ENCODE measurements at places on chromosomes 2 and 18. TPM values are rescaled to one million over a fixed set of nuclear protein-coding genes. Genes with fewer than 3 reads are reported as not detected.

FSIP2 gene
- total RNA-seq, result 0.75 TPM

CEP76 gene
- 7.6 TPM for total RNA-seq

DNA sequence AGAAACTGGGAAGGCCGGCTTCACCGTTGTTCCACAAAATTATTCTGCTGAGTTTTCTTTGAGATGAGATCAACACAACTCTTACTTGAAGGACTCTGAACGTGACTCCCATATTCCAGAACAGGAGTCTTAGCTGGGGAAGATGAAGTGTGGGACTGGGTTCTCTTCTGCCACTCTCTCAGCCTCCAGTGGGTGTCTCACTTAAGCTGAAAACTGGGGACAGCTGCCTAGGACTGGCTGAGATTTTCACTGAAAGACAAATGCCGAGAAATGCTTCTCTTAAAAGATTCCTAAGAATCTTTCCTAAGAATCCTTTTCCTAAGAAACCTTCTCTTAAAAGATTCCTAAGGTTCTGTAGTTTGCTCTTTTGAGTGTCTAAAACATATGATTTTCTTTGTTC, 156.6 kb upstream of the LHCGR start:
- DNase-seq, result no peak

- no peak for DNase-seq
These were observed 30.6 kb upstream of the CD8A start for GRCh38 chr2:86821306-86821705.

DNA sequence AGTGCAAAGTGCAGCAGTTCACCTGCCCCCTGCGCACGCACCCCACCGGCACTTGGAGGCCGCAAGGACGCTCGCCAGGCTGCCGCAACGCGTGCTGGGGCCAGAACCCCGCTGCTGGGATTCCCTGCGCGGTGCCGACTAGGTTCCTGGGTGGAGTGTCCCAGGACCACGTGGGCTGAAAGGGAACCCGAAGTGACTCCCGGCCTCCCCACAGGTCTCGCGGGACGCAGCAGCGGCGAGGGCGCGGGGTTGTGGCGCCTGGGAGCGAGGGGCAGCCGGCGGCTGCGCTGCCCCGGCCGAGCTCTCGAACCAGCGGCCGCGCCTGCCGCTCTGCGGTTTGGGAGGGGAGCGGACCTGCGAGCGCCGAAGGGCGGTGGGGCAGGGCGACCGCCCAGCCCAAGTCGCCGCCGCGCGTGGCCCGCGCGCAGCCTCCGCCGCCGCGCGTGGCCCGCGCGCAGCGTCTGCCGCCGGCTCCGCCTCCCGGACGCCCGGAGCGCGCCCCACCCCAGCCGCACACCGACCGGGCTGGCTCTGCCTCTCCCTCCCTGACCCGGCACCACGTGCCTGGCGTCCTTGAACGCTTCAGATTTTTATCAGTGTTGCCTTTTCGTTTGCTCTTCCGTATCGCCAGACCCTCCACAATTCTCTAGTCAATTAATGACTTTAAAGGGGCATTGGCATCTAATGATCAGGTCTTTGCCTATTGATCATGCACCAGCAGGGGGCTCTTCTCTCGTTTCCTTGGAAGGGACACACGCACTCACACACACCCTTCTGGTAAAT, at the start of gene FTCDNL1:
FTCDNL1 (minus strand) TSS at position 475 of the 783 bp plus-strand sequence. CDS start 2,230 bp downstream, outside the sequence.
- no peak for DNase-seq

- DNase-seq, result no peak
These were observed 5.2 kb downstream of the D2HGDH start for GRCh38 chr2:241739651-241740050.

- DNase-seq, result no peak
These were observed 125.9 kb downstream of the LYPD1 start for GRCh38 chr2:132544006-132544630.

GRCh38 chr18:46632401-46633071, 24.5 kb downstream of the LOXHD1 start:
- DNase-seq, result peak; percentile 16

DNA sequence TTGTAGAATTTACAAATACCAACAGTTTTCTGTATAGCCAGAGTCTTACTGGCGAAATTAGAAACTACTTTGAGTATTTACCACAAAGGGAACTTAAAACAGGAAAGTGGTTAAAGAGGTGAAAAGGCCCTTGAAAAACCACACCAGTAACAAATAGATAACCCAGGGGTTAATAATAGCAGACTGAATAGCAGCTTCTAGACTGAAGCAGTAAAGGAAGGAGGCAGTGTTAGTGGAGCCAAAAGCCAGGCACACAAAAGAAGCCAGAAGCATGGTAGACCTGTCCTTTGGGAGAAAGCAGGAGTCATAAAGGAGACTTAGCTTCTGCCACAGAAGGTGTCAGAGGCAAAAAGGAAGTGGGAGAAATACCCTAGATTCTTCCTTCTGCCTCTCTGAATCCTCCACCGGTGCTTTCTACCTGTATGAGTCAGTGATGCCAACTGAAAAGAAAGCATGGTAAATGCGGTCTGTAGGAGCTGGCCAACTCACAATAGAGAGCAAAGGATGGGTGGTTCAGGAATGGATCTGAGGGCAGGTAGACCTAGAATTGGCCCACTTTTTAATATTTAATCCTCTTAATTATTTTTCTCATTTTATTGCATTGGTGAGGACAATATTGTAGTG, 97.3 kb downstream of the ARL6IP6 start:
- DNase-seq, result no peak

DNA sequence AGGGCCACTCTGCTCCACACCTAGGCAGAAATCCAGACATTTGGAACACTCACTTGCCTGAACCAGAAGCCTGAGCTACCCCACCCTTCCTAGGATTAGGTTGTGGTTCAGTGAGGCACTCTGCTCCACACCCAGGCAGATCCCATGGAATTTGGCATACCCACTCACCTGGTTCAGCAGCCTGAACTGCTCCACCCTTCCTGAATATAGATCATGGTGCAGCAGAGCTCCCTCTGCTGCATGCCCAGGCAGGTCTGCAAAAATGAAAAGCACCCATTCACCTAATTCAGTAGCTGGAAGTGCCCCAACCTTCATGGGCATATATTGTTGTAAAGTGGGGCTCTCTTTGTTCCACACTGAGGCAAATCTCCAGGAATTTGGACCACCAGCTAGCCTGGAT, 185.1 kb upstream of the CNTNAP5 start:
- DNase-seq, result no peak

- DNase-seq, result no peak
These were observed 62.9 kb downstream of the COPS8 start for GRCh38 chr2:237148624-237149023.

- no peak for DNase-seq
These were observed 278.2 kb upstream of the EPAS1 start for GRCh38 chr2:46018773-46019591.

- no peak for DNase-seq
These were observed 879.4 kb downstream of the BCL11A start for GRCh38 chr2:59674100-59674499.
